Naive thymus-derived CD8-positive, alpha-beta T cell (primary cell): ENCODE measurements at places on chromosomes 5 and 9.

DNA sequence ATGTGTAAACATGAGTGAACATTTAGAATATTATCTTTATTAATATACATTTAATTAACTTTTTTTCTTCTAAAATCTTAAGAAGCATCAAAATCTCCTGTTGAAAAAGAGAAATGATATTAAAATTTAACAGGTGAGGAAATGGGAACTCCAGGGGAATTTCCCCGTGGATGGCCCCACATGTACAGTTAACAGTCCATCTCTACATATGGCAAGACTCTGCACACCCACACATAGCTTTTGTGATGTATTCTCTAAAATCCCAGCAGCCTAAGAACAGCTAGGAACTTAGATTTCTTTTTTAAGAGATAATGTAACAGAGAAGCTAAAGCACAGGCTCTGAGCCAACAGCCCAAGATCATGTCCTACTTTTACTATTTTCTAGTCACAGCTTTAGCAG, 556.3 kb upstream of the RGMB start:
- no peak for DNase-seq

DNA sequence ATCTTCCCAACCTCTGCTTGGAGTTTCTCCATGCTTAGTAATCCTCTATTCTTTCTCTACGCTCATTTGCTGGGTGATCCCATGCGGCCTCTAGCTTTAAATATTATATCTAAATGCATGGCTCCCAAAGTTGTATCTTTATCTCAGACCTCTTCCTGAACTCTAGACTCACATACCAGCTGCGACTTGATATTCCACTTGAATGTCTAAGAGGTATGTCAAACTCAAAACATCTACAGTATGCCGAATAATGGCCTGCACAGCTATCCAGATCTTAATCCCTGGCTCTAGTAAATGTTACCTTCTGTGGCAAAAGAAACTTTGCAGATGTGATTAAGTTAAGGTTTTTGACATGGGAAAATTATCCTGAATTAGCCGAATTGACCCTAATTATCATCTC, 179.2 kb downstream of the TTC39B start:
- no peak for DNase-seq

DNA sequence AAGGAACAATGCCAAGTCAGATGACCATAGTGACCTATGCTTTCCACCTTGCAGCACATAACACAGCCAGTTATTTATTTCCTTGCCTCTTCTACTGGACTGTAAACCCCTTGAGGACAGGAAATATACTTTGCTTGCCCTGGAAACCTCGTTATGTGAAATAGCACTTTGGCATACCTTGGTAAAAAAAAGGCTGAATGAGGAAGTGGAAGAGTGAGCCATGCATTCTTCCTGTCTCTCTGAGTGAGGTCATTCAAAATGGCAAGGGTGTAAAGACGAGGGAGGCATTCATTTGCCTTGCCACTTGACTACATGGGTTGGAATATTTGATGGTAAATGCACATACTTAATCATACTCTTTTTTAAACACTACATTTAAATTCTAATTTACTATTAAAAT, 42.8 kb upstream of the SVEP1 start:
- no peak for DNase-seq

DNA sequence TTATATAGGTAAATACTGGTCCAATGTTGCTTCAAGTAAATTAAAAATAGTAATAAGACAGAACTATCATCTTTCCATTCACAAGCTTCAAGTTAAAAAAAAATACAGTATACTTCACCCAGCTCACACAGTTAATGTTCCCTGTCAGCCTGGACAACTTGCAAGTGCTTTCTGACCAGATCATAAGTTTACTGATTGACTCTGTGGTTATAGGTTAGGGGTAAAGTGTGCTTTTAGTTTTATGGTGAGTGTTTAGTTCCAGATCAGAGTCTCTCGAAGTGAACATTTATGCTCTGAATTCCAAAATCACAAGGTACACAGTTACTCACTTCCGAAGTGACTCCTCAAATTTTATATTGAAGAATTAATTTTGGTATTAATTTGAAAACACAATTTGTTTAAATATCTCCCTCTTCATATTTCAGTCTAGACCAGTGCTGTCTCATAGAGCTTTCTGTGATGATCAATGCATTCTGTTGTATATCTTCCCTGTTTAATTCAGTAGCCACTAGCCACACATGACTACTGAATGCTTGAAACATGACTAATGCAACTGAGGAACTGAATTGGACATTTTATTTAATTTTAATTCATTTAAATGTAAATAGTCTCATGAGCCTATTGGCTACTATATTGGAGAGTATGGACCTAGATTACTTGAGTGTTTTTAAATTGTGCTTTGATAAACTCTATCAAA, 90.7 kb downstream of the MEF2C start:
- no peak for DNase-seq

DNA sequence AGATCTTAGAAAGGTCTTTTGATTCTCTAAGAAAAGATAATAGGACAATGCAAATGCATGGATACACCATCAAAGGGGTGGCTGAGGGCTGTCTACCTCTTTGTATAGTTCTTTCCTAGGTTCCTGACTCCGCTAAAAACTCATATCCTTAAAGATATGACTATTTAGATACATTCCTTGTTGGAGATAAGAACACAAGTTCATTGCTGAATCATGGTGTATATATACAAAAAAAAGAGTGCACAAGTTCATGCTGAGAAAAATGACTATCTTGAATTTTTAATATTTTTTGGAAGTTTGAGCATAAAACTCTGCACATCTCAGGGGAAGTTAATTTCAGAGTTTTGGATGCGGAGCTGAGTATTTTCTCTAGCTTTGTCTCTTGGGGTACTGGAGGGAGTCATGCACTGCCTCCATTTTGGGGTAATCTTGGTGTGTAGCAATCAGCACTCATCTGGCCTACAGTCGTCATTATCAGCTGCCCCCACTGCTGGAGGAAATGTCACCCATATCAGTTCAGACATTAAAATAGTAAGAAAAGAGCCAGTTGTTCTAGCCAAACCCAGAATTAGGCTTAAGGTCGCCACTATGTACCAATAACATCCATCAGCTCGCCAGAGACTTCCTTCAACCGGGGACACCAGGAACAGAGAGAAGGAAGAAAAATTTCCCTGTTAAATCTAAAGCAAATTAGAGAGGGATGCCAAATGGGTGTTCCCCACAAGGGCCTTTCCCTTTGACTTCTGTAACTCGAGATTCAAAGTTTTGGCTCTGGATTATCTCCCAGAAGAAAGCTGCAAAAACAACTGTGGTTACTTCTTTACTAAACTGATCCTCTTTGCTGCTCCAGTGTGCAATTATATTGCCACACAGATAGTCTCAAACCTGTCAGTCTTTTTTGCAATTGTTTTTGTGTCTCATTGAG, 49.0 kb downstream of the PTTG1 start:
- no peak for DNase-seq

DNA sequence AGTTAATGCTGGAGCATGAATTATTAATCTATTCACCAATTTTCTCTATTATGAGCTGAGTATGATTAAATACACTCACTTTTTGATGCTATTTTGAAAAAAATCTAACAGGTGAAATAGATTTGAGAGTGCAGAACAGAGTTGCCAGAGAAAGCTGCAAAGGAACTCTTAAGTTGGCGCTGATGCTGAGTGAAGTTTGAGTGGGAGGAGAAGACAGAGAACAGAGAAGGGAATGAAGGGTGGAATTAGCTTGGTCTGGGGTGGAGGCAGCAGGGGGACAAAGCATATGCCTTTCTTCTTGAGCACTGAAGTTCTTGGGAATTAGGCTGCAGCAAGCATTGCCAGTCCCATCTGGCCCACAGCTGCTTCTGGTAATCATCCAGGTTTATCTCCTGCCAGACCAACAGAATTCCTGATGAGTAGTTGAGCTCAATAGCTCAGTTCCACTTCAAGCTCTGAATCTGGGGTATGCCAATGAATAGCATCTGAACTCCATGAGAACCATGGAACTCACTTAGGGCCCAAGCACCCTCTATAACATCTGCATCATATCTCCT, 290.1 kb downstream of the HINT1 start:
- no peak for DNase-seq

DNA sequence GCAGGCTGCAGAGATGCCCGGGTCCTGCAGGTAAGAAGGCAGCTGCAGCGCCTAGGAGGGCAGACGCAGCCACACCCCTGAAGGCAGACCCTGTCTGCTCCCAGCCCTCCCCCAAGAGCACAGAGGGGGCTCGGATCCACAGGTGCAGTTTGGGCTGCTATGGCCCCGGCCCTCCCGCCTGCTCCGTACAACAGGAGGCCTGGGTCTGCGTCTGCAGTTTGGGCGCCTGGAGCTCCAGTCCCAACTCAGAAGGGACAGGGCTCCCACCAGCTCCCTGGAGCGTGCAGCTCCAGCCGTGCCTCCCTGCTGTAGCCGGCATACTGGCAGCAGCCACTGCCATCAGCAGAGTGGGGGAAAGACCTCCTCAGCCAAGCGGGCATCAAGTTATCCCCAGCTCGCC, 30.5 kb downstream of the BTNL9 start:
- DNase-seq = no peak

GRCh38 chr5:99072846-99073245, 144.0 kb upstream of the CHD1 start:
- no peak for DNase-seq

- no peak for DNase-seq
These were observed 75.1 kb upstream of the FSTL4 start for GRCh38 chr5:133687212-133688061.

- no peak for DNase-seq
These were observed 307.8 kb downstream of the NR2F1-AS1 start for GRCh38 chr5:93273176-93273575.

GRCh38 chr5:157651623-157652376, 438 bp downstream of the SOX30 start:
- DNase-seq = peak; percentile 56

GRCh38 chr9:127505396-127506116, 54.2 kb downstream of the LRSAM1 start:
- DNase-seq = no peak

DNA sequence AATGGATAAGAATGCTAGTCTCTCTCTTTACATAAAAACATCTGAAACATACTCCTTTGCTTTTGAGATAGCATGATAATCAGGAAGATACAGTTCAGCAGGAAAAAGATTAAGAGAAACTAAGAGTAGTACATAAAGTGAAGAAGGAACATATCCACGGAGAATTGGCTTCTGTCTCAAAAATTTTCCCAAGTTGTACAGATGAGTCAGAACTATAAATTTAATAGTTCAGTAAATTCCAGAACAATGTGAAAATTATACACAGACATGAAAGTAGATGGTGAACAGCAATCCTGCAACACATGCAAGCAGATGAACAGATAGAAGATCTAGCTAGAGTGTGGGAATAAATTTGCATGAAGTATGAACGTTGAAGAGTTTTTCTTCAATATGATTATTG, 691.4 kb upstream of the RIOK2 start:
- no peak for DNase-seq

GRCh38 chr5:132378580-132378979, 9.1 kb downstream of the SLC22A5 start:
- no peak for DNase-seq

DNA sequence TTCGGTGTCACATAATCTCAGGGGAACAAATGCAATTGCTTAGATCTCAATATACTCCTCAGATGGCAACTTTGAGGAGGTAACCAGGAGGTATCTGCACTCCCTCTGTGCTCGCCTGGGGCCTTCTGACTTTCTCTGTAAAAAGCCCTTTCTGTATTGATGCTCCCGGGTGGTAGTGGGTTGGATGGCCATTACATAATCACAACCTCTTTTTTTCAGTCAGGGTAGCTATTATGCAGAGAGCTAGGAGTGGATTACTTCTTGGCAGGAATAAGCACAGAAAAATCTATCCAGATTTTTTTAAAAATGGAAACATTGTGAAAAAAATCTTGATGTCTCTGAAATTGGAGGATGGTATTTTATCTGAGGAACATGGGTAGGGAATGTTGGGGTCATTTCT, 116.6 kb downstream of the SH3GL2 start:
- no peak for DNase-seq

DNA sequence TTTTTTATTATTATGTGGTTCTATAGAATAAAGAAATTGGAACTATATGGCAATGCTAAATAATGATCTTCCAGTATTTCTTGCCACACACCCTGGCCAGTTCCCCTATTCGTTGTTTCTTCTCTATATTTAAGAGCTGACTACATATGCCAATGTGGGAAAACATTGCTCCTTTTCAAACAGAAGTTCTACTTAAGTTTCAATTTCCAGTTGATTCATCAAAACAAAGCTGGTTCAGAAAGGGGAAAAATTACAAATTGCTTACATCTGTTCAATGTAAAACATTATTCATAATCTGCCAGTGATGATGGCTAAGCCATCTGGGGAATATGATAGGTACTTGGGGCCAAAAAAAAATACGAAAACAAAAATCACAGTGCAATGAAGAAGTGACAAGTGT, 76.9 kb downstream of the ST8SIA4 start:
- no peak for DNase-seq

GRCh38 chr5:167485061-167485774, 806.2 kb upstream of the WWC1 start:
- no peak for DNase-seq

DNA sequence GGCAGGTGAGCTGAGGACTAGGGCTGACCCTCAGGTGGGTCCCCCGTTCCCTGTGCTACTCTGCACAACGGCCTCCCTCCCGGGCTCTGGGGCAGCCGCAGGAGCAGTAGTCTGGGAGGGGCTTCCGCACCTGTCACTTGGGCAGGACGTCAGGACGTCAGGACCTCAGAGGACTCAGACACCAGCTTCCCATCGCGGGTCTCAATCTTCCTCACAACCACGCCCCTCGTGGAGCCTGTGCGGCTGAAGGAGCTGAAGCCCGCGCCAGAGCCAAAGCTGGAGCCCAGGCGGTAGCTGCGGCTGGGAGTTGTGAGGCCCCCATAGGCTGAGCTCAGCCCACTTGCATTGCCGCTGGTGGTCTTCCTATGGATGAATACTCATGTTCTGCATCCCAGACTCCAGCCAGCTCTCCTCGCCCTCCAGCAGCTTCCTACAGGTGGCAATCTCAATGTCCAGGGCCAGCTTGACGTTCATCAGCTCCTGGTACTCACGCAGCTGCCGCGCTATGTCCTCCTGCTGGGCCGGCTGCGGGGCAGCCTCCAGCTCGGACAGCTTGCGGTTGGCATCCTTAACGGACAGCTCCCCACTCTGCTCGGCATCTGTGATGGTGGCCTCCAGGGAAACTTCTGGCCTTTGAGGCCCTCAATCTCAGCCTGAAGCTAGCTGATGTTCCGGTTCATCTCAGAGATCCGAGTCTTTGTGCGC, 381.4 kb upstream of the RGMB start:
- DNase-seq = no peak
